ENCODE measurements at places on chromosomes 16 and 17. TPM values are rescaled to one million over a fixed set of nuclear protein-coding genes. Genes with fewer than 3 reads are reported as not detected.

GRCh38 chr16:11097094-11097786, 152.9 kb downstream of the CLEC16A start:
- no peak for DNase-seq

GRCh38 chr17:35257208-35257659, 14.4 kb downstream of the SLFN5 start:
- peak; percentile 55 for DNase-seq

DNA sequence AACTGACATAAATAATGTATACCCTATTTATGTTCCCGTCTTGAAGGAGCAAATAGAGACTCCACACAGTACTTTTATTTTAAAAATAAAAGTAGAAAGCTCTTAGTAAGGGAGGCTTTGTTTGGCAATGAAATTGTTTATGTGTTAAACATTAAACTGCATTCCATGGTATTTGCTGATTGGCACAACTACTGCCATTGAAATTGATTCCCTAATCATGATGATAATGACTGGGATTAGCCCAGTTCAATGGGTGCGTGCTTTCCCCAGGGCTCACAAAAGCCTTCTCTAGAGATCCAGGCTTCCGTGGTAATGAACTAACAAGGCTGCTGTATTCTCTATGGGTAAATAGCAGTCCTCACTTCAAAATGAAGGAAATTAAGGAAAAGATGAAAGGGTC, 67.5 kb downstream of the GPRC5B start:
- DNase-seq = no peak

BCAS3 gene
- total RNA-seq = 19.0 TPM

NPIPA3 gene
- total RNA-seq = 1.6 TPM

FOXN1 gene
- not detected for total RNA-seq

All from right cardiac atrium (tissue), 5 donors.